ENCODE measurements at places on chromosomes 5 and 9.

- no peak for DNase-seq
Observed at GRCh38 chr9:112299514-112299913, 33.9 kb downstream of the PTBP3 start.

- DNase-seq = no peak
Observed at GRCh38 chr9:88161144-88161543, 22.9 kb upstream of the SPATA31C2 start.

DNA sequence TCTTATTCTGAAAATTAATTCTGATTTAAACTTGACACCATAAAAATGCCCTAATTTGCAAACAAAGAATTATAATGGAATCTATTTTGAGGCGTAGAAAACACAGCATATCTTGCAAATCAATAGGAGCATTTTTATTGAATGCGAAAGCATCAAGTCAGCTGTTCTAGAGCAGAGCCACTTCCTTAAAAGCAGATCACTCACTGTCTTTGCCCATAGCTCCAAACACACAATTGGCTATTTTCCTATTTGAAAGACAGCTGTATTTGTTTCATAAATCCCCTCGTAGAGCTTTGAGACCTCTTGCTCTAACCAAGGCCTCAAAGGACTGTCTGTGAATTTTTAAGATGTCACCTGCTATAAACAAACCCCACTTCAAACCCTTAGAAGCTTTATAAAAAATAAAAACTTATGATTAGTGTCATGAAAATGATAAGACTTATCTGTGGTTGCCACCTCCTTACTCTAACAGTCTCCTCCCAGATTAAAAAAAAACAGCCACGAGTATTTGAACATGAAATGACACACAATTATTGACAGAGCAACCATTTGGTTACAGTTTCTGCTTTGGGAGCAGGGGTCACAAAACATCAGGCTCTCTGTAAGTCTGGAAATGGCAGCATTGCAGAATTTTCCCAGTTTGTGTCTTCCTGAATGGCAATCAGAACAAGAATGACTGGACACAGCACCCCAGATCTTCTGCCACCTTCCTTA is 75.6 kb upstream of the RASEF start:
- DNase-seq = no peak

- no peak for DNase-seq
Observed at GRCh38 chr9:84371737-84372136, 31.2 kb upstream of the SLC28A3 start.

DNA sequence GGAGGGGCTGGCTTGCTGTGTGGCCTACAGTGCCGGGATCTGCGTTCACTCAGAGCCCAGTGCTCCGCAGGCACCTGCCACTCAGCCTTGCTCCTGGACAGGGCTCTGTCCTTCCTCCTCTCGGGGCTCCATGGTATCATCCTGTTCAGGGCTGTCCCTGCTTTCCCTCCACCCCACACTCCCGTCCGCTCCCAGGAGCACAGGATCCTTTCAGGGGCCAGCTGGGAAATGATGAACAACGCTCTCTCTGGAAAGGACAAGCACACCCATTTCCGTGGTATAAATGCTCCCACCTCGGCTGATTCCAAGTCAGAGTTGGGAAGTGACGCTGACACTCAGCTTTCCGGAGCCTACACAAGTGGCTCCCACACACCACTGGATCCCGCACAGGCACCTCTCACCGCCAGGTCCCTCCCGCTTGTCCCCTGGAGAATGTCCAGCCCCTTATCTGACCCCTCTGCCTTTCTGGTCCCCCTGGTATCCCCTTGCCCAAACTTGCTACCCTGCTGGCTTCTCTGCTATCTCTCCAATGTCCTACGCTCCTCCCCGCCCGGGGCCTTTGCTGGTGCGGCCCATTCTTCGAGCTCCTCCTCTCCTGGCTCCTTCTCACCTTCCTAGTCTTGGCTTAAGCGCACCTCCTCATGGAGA is 21.3 kb downstream of the HMCN2 start:
- no peak for DNase-seq

- no peak for DNase-seq
Observed at GRCh38 chr9:79408617-79409016, 163.1 kb upstream of the TLE4 start.

GRCh38 chr9:95124582-95125367 is 192.7 kb downstream of the FANCC start:
- DNase-seq = no peak

DNA sequence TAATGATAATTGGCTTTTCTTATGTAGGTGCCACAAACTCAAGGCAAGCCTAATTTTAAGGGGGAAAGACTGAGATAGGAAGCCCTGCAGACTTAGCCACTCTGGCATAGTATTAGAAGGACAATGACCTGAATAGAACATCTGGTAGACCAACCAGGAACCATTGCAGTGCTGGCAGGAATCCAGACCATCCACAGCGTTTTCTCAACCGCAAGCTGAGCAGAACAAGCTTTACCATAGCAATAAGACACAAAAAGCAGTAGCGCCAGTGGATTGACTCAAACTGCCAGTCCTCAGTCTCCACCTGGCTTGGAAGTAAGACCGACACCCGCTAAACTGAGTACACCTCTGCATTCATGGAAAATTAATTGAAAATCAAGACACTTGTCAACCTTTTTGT is 141.3 kb upstream of the LPAR1 start:
- DNase-seq = no peak

- no peak for DNase-seq
Observed at GRCh38 chr5:124912638-124913328, 166.3 kb upstream of the ZNF608 start.

DNA sequence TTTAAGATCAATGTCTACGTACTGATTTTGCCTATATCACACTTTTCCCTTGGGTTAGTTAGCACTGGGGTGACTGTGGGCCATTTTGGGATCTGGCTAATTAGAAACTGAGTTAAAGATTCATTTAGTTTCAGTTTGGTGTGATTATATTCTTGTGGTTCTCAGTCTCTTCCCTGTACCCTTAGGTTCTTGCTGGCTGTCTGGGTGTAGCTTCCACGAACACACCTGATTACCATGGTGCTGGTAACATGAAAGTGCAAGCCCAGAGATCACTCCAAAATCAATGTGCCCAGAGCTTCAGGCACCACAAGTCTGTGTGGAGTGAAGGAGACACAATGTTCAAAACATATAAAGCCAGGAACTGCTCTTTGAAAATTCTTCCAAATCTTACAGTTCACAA is 248.1 kb downstream of the PDE4D start:
- DNase-seq = no peak

- DNase-seq = no peak
Observed at GRCh38 chr9:136965771-136966484, 11.4 kb upstream of the PTGDS start.

GRCh38 chr9:120985819-120986222 is 59.2 kb upstream of the TRAF1 start:
- no peak for DNase-seq

- no peak for DNase-seq
Observed at GRCh38 chr5:100004969-100005368, 530.2 kb upstream of the FAM174A start.

GRCh38 chr9:129697656-129698253 is 32.3 kb downstream of the PRRX2 start:
- no peak for DNase-seq

DNA sequence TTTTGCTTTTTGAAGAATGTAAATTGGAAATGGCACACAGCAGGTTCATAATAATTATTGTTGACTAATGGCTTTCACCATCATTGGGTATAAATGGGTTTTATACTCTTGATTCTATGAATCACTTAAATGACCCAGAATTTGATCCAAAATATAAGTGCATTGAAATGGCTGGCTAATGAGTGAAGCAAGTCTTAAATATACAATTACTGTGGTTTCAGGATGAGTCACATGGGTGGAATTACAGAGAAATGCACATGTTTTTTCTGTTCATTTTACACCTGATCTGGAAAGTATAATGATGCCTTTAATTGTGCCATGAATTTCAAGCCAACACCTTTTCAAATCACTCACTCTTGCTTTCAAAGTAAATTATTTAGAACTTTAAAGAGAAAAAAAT is 380.8 kb upstream of the CD180 start:
- peak; percentile 7 for DNase-seq

DNA sequence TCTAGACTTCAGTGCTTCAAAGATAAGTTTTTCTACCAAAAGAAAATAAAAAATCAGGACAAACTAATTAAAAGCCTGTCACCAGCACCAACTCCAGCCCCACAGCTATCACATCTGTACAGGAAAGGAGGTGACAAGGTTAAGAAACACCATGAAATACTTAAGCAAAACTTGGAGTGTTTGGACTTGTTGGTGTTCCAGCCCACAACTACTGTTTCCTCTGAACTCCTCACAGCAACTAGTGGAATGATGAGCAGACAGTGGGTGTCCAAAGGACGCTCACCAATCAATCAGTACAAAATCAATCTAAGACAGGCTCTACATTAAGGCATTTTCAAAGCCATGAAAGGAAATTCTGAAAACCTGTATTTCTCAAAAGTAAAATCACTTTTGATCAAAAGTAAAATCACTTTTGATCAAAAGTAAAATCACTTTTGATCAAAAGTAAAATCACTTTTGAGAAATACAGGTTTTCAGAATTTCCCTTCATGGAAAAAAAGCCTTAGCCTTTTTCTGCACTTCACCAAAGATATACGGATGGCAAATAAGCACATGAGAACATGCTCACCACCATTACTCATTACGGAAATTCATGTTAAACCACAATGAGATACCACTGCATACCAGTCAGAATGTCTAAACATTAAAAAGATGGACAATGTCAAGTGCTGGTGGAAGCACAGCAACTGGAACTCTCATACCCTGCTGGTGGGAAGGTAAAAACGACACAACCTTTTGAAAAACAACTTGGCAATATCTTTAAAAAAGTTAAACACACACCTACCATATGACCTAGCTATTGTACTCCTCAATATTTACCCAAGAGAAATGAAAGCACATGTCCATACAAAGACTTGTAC is 79.7 kb downstream of the MED27 start:
- DNase-seq = no peak
